Activated CD8-positive, alpha-beta memory T cell treated with anti-CD3 and anti-CD28 coated beads for 1 hour (primary cell): ENCODE measurements at places on chromosomes 11 and 22.

DNA sequence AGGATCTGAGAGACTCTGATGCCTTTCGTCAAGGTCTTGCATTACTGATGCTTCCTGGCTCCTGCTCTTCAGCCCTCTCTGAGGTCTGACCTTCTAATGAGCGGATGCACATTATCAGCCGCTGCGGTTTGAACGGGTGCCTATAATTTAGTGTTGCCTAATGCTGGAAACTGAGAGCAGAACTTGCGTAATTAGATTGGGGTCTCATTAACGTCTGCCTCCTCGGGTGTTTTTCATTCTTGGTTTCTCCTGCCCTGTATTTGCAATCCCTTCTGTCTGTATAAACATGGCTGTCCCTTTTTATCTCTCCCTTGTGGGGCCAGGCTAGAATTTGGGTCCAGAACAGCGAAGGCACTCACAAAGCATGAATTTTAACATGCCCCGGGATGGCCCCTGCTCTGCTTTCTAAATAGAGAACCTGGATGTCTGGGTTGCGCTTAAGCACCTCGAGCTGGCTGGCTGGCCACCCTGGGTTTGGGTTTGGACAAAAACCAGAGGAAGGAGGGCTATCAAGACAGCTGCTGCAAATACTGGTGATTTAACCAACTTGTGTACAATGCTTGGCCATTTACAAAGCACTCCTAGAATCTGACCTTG lies 118.6 kb downstream of the TIMP3 start:
- DNase-seq = no peak

DNA sequence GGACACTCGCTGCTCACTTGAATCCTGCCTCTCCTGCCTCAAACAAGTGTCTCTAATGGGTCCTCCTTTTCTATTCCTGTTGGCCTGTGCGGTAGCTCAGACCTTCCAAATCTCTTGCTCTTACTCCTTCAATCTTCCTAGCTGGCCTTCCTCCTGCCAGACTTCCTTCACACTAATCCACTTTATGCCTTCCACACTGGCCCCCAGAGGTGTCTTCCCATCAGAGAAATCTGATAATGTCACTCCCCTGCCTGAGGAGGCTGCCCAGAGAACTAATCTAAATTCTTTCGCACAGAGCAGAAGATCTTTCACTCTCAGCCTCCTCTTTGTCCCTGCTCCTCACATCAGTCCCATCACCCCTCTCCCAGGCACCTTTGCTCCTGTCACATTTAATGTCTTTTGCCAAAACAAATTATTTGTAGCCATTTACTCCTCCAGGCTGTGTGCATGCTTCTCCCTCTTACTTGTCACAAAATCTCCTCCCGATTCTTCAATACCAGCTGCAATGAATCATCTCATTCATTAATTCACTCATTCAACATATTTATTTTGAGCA lies 175.7 kb downstream of the MAML2 start:
- DNase-seq = no peak

DNA sequence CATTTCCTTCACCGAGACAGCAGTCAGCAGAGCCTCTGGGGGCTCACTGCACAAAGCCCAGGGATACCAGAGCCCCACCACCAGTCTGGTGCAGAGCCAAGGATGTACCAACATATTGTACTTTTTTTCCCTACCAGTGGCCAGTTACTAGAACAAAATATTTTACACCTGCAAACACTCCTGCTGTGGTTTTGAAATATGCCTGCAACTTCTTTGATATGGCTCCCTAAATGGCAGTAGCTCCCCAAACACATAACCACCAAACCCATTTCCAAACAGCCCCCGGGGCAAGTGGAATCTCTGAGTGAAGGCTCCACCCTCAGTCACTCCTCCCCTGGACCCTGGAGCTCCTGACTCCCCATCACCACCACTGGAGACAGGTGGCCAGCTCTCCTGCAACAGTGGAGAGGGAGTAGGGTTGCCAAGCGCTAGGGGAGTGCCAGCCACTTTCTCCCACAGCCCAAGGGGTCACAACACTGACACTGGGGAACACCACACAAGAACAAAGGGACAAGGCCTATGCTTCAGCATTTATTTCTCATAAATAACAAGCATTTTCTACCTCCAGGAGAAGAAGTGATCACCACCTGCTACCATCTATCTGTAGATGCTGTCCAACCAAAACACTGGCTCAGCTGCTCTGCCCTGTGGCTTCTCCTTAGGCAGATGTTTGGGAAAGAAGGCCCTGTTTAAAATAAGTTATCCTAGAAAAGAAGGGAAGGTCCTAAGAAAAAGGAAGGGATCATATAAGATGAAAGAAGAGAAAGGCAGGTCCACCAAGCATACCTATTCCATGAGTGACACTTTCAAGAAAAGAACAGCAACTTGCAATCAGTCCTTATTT lies 15.1 kb downstream of the DGCR2 start:
- no peak for DNase-seq

DNA sequence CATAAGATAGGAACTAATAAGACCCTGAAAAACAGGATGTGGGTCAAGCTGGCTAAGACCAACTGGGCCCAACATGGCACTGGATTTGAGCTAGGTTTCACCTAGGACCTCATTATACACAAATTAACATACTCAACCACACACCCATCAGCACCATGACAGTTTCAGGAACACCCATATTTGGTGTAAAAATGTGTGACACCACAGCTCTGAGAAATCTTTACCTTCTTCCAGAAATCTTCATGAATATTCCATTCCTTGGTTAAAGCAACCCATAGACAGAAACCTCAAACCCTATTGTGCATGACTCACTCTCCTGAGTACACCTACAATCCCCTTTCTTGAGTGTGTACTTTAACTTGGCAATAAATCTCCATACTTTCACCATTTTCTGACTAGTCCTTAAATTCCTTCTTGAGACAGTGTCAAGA lies 378.8 kb downstream of the DYNC2H1 start:
- DNase-seq = no peak

DNA sequence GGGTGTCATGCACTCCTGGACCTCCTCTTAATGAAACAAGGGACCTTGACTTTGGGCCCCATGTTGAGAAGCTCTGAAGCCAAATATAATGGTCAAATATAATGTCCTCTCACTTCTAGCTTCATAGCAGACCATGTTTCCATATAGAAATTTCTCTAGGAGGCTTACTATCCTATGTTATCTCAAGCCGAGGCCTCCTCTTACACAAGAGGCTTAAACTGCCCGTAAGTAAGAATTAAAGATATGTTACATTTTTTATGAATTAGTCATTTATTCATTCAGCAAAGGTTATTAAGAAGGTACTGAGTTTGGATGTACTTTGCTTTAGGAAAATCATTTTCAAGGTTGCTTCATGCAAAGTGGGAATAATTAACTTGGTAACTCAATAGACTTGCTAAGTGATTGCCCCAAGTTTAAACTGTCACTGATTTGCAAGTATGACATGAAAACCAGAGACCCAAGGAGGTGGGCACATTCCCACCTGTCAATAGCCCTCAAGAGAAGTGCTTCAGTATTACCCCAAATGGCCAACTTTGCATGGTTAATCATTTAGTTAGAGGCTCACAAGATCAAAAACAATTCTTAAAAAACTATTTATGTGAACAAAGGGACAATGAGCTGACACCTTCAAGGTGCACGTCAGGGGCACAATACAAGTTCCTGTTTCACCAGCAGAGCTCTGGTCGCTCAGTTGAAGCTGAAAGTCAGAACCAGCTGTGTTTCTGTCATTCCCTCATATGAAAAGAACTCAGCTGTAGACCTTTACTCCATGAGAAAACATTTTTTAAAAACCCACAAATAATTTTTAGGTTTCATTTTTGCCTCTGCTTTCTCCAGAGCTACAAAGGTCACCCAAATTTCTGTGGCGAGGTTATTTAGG lies 20.9 kb downstream of the BDNF start:
- DNase-seq = no peak

GRCh38 chr22:42611051-42611450 lies 3.6 kb downstream of the POLDIP3 start:
- no peak for DNase-seq

- no peak for DNase-seq
Measured at GRCh38 chr11:25562417-25562816, 769.5 kb upstream of the ANO3 start.

DNA sequence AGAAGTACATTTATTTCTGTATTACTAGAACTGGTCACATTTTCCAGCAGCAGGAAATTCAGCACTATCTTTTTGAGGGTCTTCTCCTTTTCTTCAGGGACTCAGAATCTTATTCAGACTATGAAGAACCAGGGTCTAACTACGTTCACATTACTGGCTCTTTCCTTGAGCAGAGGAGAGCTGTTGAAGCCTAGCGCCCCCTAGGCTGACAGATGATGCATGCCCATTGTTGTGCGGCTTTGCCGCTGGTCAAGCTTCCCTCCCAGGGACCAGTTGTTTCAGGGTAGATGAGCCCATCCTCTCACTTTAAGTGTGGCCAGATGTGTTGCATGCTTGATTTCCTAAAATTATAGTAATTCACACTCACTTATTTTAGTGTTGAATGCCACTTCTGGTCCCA lies 168.2 kb upstream of the PDGFD start:
- no peak for DNase-seq

- no peak for DNase-seq
Measured at GRCh38 chr11:69641681-69642548, 959 bp downstream of the CCND1 start.

GRCh38 chr11:45182902-45183301 lies 36.5 kb downstream of the PRDM11 start:
- no peak for DNase-seq

DNA sequence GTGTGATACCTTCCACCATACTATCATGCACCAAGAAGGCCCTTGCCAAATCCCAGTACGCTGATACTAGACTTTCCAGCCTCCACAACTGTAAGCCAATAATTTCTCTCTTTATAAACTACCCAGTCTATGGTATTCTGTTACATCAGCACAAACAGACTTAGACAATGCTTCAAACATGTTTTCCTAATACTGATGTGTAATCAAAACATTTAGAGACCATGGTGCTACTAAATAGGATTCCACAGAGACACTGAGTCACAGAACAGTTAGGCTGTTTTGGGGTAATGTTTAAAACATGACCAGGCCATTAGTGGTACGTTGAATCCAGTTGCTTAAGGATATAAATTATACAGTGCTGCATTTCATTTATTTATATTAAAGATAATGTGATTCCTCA lies 103.7 kb downstream of the PICALM start:
- no peak for DNase-seq

DNA sequence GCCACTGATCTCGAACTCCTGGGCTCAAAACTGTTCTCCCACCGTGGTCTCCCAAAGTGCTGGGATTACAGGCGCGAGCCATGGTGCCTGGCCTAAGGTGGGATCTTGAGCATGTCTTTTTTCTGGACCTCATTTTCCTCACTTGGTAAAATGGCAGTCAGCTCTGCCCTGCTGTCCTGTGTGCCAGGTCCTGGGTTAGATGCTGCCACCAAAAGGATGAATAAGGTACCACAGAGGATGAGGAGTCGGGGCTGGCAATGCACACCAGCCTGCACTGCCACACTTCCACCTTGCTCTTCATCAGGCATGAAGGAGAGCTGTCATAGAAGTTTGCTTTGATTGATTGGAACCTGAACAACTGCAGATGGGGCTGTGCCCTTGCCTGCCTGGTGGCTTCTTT lies 32.3 kb downstream of the ACO2 start:
- DNase-seq = no peak

DNA sequence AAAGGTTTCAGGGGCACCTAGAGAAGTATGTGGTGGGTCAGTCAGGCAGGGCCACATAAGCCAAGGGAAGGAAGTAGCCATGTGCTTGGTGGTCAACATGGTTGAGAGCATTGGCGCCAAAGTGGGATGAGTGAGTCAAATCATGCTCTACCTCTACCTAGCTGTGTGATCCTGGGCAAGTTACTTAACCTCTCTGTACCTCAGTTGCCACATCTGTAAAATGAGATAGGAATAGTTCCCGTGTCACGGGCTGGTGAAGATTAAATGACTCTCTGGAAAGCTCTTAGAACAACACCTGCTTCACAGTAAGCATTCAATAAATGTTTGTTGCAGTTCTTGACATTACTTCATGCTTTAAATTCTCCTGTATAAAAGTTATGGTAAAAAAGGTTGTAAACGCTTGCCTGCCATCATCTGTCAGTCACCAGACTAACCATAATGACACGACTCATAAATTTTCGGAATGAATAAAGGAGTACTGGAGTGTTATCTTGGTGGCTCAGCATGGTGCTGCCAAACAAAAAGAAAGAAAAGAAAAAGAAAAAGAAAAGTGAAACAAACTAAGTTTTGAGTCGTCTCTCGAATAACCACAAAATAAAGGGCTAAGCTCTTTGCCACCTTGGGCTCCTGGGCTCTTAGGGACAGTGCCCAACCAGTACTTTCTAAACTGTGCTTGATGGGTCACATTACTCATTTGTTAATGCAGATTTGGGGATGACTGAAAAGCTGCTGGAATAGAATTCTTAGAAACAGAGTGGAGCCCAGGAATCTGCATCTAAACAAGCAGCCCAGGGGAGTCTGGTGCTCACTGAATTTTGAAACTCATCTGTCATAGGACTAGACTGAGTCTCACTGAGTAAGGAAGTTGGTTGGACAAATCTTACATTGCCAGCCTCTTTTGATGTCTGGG lies 107.6 kb downstream of the LDLRAD3 start:
- no peak for DNase-seq

DNA sequence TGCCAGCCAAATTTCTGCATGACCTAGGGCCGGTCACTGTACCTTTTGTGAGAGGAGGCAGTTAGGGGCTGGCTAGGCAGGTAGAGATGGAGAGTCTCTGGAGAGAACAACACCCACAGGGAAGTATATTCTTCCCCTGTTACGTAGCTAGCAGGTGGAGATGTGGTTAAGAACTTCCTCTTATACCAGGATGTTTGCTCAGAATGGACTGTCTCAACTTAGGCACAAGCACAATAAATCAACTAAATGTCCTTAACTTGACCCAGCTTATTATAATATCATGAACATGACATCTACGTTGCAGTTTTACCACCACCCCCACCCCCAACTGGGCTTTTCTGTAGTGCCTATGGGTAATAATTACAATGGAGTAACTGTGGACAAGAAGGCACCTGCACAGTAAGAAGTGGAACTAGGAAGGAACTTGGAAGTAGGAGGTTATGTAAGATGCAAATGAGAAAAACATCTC lies 60.7 kb upstream of the MPEG1 start:
- no peak for DNase-seq

DNA sequence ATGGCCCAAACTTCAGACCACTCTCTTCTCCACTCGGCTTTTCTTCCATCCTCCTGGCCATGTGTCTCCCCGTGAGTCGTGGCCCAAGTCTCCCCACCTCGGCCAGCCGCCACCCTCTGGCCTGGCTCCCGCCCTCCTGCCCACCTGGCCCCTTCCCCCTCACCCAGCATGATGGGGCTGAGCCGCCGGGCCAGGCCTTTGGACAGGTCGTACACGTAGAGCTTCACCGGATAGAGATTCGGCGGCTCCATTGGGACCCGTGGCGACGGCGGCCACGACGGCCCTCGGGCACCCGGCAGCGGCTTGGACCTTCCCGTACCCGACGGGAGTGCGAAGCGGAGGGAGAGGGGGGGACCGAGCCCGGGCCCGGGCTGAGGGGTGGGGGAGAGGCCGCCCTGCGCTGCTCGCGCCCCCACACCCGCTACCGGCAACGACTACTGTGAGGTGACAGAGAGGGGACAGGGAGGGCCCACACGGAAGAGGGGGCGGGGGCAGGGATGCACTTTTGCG lies at the start of gene DESI1:
Gene DESI1 (minus strand): TSS at position 455 of the 510 bp plus-strand sequence. CDS start 204 bp downstream, at position 251.
- no peak for DNase-seq

- DNase-seq = no peak
Measured at GRCh38 chr22:40753114-40753513, 66.0 kb downstream of the SLC25A17 start.
